Mesenteric fat pad (tissue), 1 donor: ENCODE measurements at places on chromosomes 7 and 10. TPM values are rescaled to one million over a fixed set of nuclear protein-coding genes. Genes with fewer than 3 reads are reported as not detected.

Gene CPEB3
- 4.2 TPM for total RNA-seq

Gene FOXI2
- not detected for total RNA-seq

Gene SLIT1
- total RNA-seq: 0.19 TPM

Gene PLEKHA8
- total RNA-seq: 13.7 TPM

Gene DIP2C
- total RNA-seq: 38.5 TPM

Gene CTAGE15
- total RNA-seq: not detected

DNA sequence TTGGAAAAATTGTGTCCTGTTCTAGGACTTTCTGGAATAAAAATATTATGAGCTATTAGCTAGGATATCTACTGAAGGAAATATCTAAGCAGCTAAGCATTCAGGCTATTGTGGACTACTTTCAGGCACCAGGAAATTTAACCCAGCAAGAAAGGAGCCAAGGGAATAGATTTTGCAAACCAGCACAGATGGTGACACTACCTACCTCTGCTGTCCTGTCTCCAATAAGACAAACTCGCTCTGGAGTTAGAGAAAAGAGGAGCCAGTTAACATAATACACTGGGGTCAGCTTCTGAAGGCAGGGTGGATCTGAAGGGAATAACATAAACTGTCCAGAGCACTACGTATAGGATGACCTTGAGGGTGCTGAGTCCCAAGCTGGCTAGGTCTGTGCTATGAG lies 223.7 kb upstream of the PRSS58 start:
- no peak for DNase-seq

- DNase-seq: no peak
Measured at GRCh38 chr7:129889133-129889844, 63.5 kb downstream of the UBE2H start.

GRCh38 chr7:157863906-157864810 lies 527.4 kb downstream of the DNAJB6 start:
- DNase-seq: no peak

GRCh38 chr10:85851325-85851724 lies 515.3 kb downstream of the GRID1 start:
- DNase-seq: no peak

DNA sequence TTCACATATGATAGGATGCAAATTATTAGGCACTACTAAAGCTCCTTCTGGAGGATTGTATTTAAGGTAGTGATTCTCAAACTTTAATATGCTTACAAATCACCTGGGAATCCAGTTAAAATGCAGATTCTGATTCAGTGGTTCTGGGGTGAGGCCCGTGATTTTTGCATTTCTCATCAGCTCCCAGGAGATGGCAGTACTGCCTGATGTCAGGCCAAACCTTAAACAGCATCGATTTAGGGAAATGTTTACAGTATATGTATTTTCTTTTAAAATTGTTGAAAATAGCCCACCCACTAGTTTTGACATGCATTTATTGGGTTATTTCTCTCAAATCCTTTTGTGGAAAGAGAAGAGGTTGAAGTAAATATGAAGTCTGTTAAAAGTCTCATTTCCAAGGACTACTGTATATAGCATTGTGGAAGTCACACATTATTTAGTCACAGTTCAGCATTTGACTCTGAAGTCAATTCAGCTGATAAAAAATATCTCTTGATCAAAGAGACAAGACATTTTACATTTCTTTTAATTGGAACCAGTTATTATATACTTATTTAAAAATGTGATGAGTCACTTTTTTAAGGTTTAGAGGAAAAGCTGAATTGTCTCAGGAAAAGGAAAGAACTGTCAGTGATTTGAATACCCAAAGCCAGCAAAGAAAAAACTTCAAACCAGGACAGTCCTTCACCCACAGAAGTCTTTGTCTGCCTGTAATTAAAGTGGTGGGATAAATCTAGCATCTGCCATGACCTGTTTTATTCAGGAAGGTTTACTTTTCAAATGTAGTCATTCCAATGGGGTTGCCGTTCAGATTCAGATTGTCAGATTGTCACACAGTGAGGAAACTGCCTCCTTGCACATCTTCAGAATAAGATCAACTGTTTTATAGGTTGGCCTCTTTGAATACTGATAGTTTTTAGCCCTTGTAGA lies 21.1 kb upstream of the HBP1 start:
- no peak for DNase-seq

GRCh38 chr10:17872191-17873091 lies 63.3 kb downstream of the MRC1 start:
- no peak for DNase-seq

DNA sequence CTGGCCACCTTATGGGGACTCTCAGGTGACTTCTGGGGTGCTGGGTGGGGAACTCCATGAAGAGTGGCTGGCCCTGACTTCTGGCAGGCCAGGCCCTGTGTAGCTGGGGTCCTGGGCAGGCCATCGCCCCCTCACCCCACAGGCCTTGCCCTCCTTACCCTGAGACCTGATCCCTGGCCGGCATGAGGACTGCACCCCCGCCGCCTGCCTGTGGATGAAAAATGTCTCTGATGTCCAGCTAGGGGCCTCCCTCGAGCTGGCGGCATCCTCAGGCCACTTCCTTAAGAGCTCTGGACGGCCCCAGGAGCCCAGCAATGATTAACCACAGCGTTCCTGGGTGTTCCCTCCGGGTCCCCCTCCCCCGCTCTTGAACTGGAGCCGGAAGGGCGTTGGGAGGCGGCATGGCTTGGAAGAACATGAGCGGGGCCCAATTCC lies 31.8 kb upstream of the SHH start:
- peak; percentile 80 for DNase-seq

DNA sequence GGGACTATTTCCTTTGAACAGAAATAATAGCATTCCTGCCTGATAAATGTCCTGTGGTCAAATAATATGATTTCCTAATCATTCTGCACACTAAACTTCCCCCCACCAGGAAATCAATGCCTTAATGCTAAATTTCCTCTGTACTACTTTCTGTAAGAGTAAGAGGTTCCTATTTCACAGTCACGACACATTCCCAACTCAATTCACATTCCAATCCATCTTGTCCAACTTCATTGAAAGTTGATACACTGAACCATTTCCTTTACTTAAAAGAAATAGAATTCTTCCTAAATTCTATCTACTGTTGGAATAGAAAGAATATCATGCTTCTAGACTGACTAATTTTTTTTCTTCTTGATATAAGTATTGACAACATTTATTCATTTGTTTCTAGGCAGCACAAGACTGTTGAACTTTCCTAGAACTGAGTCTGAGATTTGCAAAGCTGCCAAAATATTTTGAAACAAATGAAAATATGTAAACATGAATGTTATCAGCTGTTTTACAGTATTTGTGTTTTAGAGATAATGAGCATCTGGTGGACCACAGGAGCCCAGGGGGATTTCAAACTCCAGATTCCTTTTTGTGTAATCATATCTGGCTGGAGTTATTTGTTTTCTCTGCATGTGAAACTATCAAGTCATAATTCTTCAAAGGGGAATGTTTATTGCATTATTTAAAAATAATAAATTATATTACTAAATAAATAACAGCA lies 121.5 kb downstream of the TPST1 start:
- no peak for DNase-seq

DNA sequence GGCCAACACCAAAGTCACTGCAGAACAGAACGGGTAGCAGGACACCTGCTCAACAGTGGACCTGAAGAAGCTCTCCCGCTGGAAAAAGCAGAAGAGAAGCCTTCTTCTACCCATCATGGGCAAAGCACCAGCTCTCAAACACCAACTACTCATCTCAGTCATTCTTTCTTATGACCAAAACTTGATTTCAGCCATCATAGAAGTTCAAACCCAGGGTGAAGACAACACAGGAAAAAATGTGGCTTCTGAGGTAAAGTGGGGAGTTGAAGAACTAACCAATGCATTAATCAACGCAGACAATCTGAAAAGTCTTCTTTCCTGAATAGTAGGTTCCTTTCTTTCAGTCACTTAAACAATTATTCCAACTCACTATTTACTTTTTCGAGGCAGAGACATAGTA lies 83.3 kb downstream of the ELMO1 start:
- no peak for DNase-seq

DNA sequence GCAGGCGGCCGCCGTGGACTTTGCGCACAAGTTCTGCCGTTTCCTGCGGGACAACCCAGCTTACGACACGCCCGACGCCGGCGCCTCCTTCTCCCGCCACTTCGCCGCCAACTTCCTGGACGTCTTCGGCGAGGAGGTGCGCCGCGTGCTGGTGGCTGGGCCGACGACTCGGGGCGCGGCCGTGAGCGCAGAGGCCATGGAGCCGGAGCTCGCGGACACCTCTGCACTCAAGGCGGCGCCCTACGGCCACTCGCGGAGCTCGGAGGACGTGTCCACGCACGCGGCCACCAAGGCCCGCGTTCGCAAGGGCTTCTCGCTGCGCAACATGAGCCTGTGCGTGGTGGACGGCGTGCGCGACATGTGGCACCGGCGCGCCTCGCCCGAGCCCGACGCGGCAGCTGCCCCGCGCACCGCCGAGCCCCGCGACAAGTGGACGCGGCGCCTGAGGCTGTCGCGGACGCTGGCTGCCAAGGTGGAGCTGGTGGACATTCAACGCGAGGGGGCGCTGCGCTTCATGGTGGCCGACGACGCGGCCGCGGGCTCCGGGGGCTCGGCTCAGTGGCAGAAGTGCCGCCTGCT lies 14.1 kb downstream of the SH2B2 start:
- DNase-seq: no peak

DNA sequence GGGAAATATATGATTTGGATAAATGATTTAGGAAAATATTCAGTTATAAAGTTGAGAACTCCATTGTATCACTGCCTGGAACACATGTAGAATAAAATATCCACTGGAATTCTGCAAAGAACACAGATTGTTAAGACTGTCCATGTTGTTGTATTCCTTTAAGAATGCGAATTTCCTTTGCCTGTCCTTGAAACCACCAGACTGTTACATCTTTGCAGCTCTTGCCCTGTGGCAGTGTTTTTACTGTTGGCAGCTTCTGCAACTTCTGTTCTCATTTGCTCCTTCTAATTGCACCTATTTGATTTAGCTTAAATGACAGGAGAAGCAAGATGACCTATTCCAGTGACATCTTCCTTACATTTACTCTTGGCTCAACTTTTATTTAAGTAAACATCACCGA lies 39.7 kb downstream of the MALSU1 start:
- no peak for DNase-seq

GRCh38 chr7:68187532-68187931 lies 1190.9 kb downstream of the TYW1 start:
- DNase-seq: no peak

GRCh38 chr7:24812305-24812945 lies 55.2 kb upstream of the GSDME start:
- no peak for DNase-seq

DNA sequence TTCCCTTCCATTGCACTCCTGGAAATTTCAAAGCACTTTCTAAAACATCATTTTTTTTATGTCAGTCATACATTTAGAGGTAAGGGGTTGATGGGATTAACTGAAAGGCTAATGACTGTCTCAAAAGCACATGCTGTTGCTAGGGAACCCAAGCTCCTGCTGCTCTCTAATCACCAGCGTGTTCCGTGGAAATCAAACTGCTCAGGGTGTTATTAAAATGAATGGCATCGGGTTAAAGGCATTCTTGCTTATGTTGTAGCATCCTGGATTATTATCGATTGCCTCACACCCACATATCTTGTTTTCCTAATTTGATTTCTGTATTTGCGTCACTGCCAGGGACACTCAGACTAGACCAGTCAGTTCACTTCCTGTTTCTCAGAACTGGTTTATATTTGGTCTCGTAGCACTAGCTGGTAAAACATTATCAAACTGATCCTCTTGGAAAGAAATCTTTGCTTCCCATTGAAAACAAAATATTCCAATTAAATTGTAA lies 216.5 kb upstream of the MKLN1 start:
- no peak for DNase-seq

DNA sequence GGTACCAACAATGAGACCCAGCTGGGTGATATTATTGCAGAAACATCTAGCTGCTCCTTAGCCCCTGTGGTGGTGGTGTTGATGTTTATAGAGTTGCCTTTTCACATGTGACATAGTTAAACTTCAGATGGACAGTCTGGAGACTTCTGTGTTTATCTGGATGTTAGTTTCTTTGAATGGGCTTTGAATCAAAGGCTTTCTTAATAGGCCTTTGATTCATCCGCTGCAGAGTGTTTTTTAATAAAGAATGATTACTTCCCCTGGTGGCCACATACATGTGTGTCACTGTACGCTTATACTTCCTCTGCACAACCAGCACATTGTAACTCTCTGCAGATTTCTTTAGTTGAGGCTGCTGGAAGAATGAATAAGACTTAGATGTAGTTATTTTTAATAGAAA lies 221.0 kb downstream of the DYNC1I1 start:
- no peak for DNase-seq

- no peak for DNase-seq
Measured at GRCh38 chr7:36283711-36284130, 105.9 kb upstream of the ANLN start.

GRCh38 chr10:96565774-96566173 lies 21.0 kb downstream of the TM9SF3 start:
- DNase-seq: no peak

GRCh38 chr7:99366646-99367045 lies 7.9 kb upstream of the ARPC1B start:
- DNase-seq: no peak

- no peak for DNase-seq
Measured at GRCh38 chr10:71765176-71765904, 8.0 kb downstream of the VSIR start.

DNA sequence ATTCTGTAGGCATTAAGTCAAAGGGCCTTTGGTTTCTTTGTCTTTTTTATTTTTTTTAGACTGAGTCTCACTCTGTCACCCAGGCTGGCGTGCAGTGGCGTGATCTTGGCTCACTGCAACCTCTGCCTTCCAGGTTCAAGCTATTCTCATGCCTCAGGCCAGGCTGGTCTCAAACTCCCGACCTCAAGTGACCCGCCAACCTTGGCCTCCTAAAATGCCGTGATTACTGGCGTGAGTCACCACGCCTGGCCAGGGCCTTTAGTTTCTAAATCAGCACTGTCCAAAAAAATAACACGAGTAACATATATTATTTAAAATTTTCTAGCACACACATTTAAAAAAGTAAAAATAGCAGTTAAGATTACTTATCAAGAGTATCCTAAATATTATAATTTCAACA lies 11.1 kb upstream of the ACSL5 start:
- DNase-seq: peak; percentile 80

DNA sequence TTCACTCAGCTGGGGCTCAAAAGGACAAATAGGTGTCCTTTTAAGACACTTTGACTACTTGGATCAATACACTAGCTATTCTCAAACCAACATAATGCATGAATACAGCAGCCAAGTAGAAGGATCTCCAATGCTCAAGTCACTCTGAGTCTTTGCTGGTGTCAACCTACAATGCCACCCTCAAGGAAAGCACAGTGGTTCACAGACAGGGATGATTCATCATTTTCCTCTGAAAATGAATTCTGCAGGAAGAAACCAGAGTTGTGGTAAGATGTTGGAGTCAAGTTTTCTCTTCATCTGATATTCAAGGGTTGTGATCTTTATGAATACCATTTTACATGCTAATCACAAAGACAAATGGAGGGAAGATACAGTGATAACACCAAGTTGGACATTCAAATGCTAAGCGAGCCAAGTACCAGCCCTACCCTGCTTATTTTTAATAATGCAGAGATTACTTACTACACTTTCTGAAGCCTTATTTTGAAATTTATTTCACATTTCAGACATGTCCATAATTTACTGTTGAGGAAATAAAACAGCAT lies 143.1 kb upstream of the FGFR2 start:
- DNase-seq: no peak

- DNase-seq: no peak
Measured at GRCh38 chr7:128708824-128709223, 30.3 kb upstream of the CALU start.
